ENCODE measurements at places on chromosomes 3 and 15.

DNA sequence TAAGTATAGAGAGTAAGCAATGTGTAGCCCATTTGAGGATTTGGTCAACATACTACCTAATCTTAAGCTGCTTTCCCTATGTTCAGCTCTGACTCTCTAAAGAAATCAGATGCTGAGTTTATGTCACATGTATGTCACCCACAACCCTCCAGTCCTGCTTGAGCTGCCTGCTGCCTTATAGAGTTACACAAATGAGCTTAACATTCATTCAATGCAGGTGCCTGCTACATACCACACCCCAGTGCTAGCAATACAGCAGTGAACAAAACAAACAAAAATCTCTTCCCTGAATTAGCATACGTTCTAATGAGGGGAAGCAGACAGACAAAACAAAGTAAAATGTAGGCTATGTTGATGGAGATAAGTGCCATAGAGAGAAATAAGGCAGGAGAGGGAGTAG, 93.0 kb downstream of the HHLA2 start:
- no peak for DNase-seq

- DNase-seq, result no peak
Measured at GRCh38 chr15:93286446-93286845, 197.4 kb upstream of the RGMA start.

DNA sequence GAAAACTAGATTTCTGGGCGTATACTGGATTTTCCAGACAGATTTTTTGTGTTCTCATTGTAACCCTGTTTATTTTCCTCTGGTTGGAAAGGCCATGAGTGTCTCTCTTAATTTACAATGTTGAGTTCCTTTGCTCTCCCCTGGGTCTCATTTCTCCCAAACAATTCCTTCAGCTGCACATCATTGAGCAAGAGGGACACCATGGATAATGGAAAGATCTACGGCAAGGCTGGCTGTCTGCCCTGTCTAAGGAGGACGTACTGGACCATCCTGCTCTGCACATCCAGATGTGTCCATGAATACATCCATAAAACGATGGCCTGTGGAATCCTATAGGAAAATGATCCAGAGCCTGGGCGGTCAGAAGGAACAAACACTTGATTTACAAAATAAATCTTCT, 258.1 kb upstream of the MCTP2 start:
- no peak for DNase-seq

DNA sequence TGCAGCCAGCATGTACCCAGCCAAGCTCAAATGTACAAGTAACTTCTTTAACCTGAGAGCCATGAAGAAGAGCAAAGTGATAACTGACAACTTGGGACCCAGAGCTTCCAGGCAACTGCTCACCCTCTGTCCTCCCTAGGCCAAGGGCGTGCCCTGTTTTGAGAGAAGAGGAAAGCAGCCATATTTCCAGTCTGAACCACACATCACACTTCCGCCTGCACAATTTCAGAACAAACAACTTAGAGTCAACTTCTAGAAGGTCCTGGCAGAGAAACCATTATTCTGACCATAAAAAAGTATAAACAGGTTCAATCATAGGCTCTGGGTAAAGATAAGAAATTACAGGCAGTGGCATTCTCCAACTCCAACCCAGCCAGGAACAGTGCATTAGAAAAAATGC, 50.1 kb downstream of the ITGB5 start:
- no peak for DNase-seq

DNA sequence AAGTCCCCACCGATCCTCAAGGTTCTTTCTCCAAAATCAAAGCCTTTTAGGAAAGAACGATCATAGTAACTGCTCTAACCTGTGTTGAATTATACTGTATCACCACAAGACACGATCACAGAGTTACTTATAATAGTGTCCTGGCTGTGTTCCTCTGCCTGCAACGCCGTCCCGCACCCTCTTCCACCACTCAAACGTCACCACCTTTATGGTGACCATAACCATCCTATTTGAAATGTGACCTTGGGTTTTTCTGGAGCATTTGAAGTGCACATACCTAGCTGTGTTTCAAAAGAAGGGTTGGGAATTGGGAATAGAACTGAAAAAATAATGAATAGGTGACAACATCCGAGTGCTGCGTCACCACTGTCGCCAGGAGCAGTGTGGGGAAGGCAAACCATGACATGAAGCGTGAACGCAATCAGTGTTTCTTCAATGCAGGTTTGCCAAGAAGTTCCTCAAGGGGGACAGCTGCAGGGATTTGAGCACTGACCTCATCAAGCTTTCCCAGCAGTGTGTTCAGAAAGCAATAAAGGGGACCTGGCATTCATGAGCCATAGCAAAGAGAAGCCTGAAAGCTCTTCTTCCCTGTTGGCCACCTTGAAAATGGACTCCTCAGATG, 769 bp upstream of the SELENOS start:
- DNase-seq, result no peak

DNA sequence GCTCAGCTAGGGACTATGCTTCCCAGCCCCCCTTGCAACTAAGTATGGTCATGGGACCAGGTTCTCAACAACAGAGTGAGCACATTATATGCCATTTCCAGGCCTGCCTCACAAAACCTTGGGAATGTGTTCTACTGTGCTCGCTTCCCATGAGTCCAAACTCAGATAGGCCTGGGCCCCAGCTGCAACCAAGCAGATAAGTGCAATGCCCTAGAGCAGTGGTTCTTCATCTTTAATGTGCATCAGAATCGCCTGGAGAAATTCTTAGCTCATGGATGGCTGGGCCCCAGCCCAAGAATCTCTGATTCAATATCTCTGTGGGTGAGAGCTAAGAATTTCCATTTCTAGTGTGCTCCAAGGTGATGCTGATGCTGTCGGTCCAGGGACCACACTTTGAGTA, 27.5 kb upstream of the TBC1D21 start:
- no peak for DNase-seq

- no peak for DNase-seq
Measured at GRCh38 chr3:97949110-97949485, 23.1 kb downstream of the RIOX2 start.

DNA sequence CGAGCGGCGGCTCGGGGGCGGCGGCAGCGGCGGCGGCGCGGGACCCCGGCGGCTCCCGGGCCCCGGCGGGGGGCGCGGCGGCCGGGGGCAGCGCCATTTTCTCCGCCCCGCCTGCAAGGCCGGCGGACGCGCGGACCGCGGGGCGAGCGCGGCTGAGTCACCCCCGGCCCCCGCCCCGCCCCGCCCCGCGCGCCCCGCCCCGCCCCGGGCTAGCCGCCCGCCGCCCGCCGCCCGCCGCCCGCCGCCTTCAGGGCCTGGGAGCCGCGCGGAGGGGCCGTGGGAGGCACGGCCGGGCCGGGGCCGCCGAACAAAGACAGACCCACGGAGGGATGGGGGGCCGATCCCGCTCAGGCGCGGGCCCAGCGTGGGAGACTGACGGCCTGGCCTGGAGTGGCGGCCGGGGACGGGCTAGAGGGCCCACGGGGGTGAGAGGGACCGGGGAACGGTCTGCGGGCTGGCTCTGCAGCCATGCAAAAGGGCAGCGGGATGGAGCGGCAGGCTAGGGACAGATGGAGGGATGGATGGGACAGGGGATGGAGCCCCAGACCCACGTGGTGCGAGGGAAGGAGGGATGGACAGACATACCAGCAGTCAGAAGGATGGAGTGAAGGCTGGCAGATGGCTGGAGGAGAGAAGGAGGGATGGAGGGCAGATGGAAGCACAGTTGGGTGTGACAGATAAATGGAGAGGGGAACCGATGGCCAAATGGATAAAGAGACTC, at the start of gene EIF4E3:
Gene EIF4E3 (minus strand): TSS at position 132 of the 721 bp plus-strand sequence. CDS start 35 bp downstream, at position 97.
- peak; percentile 24 for DNase-seq

DNA sequence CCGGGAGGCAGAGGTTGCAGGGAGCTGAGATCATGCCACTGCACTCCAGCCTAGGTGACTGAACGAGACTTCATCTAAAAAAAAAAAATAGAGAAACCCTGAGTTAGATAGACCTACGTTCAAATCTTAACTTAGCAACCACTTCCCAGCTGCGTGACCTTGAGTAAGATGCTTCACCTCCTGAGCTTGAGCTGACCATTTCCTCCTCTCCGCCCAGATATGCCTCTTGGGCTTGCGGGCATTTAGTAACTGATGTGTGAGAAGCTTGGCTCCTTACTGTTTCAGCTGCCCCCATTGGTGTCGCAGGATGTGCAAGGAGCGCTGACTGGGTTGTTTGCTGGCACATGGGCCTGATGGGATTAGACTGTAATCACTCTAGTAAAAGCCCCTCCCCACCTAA, 26.9 kb upstream of the ATG7 start:
- DNase-seq, result peak; percentile 36

GRCh38 chr3:121232309-121233225, 313.2 kb downstream of the POLQ start:
- DNase-seq, result no peak

DNA sequence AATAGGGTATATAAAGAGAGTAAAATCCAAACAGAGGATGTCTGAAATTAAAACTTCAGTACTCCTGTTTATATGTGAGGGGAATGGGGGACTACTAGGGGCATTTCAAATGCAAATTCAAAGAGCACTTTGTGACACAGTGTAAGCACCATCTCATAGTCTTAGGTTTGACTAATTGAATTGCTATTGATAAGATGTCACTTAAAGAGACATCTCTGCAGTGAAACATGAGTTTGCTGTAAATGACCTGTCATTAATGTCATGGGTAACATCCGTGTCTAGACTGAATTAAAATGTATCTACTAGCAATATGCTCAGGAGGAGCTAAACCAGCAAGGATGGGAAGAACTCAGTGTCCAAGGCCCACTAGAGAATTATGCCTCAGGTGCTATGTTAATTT, 41.0 kb downstream of the ROBO1 start:
- no peak for DNase-seq

DNA sequence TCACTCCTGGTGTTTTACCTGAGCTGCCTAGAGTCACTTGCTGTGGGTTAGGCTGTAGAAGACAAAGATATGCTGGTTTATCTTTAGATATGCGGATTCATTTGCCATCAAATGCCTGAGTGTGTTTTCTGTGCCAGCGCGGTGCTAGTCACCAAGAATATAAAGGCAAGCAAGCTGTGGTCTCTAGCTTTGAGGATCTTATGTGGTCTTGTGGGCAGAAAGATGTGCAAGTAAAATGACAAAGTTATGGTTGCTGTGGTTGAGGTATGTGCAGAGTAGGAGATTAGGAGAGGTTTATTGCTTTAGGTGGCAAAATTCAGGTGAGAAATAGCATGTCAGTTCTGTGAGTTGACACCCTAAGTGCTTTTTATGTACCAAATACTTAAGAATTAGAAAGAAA, 94.2 kb downstream of the CGNL1 start:
- DNase-seq, result no peak

GRCh38 chr3:84965141-84965540, 6.4 kb downstream of the CADM2 start:
- no peak for DNase-seq

DNA sequence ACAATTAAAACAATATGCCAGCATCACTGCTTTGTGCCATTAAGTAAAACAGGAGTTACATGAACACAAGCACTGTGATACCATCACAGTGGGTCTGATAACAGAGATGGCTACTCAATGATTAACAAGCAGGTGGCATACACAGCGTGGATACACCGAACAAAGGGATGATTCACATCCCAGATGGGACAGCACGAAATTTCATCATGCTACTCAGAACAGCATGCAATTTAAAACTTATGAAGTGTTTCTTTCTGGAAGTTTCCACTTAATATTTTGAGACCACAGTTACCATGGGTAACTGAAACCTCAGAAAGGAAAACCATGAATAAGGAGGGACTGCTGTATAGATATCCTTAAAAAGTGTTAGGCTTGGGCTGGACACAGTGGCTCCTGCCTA, 44.5 kb downstream of the SLC24A1 start:
- no peak for DNase-seq

DNA sequence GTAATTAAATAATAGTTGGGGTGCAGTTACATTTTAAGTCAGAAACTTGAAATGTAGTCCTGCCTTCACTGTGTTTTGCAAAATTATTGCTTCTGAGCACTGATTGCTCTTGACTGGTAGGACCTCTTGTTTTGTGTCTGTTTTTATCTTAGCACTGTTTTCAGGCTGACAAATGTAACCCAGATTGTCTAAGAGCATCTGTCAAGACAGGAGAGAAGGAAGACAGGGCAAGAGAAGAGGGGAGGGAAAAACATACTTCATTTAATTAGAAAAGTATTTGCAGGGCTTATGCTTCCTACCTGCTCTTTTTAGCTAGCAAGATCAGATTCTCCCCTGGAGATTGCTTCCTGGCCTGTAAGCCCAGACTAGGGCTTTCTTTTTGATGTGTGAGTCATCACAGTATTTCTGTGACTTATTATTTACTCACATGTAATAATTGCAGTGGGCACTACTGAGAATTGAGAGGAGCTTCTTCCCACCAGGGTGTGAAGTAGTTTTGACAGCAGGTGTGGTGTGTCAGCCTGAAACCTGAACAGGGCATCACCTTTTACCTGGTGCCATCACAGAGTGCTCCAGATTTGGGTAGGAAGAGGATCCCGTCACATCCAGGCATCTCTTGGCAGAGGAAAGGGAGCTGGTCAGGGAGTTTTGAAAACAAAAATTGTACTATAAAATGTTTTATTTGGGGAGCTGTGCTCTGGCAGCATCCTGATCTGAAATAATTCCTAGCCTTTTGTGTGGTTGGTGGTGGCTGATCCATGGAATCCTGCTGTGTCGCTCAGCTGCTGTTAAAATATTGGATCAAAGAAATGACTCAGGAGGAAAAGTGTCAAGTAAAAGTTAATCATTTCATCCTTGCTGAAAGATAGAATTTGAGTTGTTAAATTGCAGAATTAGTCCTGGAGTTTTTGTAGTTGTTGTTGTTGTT, 98.2 kb downstream of the TMEM108 start:
- no peak for DNase-seq

DNA sequence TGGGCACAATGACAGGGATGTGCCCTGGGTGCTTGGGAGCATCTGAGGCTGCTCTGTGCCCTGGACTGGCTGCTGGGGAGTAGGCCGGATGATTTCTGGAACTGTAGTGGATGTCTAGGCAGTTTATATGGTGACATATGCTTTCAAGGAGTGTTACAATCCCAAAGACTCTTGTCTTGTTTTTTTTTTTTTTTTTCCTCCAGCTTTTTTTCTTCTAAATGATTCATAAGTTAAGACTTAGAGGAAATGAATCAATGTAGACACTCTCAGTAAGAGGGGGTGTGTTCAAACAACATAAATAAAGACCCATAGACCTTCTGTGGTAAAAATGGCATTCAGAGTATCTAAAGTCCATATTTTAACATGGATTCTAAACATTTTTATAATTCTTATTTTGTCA, 706.1 kb upstream of the GOLIM4 start:
- no peak for DNase-seq

DNA sequence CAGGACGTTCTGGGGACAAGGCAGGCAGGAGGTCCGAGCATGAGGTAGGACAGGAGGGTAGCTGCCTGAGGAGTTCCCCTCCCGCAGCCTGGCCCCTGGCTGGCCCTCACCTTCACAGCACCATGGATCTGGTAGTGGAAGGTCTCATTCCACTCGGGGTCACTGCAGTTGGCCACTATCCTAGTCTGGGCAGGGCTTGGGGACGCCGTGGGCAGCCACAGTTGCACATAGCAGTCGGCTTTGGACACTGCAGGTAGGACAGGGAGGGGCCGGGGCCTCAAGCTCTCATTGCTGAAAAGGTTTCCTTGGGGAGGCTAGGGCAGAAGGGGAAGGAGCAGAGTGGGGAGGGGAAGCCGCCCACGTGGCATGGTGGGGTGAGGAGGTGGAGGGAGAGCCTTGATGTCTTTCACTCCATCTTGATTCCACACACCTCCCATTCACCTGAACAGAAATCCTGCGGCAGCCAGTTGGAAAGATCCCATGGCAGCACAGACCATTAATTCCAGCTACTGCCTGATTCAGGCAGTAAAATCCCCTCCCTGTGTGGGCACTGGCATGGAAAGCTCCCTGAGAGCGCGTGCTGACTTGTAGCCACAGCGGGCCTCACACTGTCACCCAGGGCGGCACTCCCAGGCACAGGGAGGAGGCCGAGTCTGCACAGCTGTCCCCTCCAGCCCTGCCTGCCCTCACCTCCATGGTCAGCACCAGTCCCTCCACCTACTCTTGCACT, 2.1 kb downstream of the PLA2G4F start:
- no peak for DNase-seq

All from activated CD4-positive, alpha-beta T cell treated with anti-CD3 and anti-CD28 coated beads, Interleukin-2, amount 50 U/mL, for 16 hours (primary cell).